ENCODE measurements at places on chromosomes 2 and 18. TPM values are rescaled to one million over a fixed set of nuclear protein-coding genes. Genes with fewer than 3 reads are reported as not detected.

- no peak overlapping the region for H3K4me3 ChIP-seq
- no peaks in the 10 kb centered on the region for H3K27me3 ChIP-seq
Observed at GRCh38 chr2:229851870-229852269, 69.9 kb downstream of the TRIP12 start.

GRCh38 chr2:178044836-178045235, 27.7 kb downstream of the PDE11A start:
- H3K4me3 ChIP-seq: no peak overlapping the region
- no peak for DNase-seq
- H3K27ac ChIP-seq: no peak overlapping the region
- peaks cover 11% of the 10 kb centered on the region for H3K27me3 ChIP-seq
- H3K4me1 ChIP-seq: no peaks in the 10 kb centered on the region
- H3K36me3 ChIP-seq: no peaks in the 10 kb centered on the region

DNA sequence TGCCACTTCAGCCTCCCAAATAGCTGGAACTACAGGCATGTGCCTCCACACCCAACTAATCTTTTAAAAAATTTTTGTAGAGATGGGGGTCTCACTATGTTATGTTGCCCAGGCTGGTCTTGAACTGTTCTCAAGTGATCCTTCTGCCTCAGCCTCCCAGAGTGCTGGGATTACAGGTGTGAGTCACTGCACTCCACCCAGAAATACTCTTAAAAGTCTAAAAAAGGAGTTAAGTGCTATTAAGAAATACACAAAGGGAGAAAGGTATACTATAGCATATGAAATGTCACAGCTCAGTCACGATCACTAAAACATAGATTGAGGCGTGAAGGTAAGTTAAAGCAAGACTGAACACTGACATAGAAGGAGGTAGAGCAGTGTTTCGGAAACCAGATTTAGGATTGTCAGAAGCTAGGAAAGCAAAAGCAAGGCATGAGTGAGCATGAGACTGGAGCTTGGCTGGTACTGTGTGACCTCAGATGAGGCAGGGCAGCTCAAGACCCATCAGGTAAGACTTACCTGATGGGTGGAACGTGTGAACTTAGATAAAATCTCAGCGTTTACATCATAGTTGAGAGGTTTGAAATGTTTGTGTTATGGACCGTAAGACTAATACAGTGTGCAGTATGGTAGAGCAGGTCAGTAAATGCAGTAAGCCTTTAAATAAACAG, 9.2 kb downstream of the CCNYL1 start:
- H3K36me3 ChIP-seq: no peaks in the 10 kb centered on the region
- H3K4me1 ChIP-seq: peaks cover 2% of the 10 kb centered on the region
- H3K4me3 ChIP-seq: no peak overlapping the region
- no peak overlapping the region for H3K27ac ChIP-seq
- DNase-seq: no peak

DNA sequence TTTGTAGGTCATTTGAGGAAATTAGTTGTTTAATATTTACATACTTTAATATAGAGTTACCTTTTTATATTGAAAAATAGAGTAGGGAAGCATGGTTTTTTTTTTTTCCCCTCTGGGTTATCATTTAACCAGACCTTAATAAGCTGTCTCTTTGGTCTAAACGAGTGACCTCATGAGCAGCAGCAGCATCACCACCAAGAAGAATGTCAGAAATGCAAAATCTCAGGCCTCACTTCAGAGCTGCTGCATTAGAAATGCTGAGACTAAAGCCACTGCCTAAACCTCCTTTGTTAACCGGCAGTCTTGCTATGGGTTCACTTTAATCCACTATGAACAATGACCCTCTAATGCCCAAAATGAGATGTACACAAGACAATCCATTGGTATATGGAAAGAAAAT, 733.7 kb upstream of the FAM98A start:
- no peak for DNase-seq
- H3K36me3 ChIP-seq: no peaks in the 10 kb centered on the region
- no peaks in the 10 kb centered on the region for H3K4me1 ChIP-seq
- H3K27me3 ChIP-seq: no peaks in the 10 kb centered on the region
- H3K27ac ChIP-seq: no peak overlapping the region

DNA sequence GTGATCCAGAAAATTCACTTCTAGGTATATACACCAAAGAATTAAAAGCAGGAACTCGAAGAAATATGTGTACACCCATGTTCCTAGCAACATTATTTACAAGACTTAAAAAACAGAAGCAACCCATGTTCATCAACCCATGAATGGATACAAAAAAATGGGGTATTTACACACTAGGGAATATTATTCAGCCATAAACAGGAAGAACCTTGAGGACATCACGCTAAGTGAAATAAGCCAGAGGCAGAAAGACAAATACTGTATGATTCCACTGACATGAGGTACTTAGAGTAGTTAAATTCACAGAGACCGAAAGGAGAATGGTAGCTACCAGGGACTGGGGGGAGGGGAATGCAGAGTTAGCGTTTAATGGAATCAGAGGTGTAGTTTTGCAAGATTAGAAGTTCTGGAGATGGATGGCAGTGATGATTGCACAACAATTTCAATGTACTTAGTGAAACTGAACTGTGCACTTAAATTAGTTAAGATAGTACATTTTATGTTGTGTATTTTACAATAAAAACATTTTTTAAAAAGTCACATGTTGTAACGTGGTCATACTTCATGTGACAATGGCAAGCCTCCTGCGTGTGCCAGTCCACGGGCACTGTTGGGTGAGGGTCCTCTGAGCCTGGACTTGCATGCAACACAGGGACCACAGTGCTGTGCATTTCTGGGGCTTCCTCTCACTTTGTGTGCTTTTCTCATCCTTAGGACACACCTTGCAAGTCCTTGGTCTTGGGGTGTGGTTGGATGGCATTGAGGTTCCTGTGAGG, 206.1 kb upstream of the HDAC4 start:
- peaks cover 14% of the 10 kb centered on the region for H3K27me3 ChIP-seq
- no peak overlapping the region for H3K4me3 ChIP-seq
- no peak overlapping the region for H3K27ac ChIP-seq
- peaks cover 11% of the 10 kb centered on the region for H3K4me1 ChIP-seq

- H3K36me3 ChIP-seq: no peaks in the 10 kb centered on the region
- no peak overlapping the region for H3K4me3 ChIP-seq
- no peak for DNase-seq
- no peak overlapping the region for H3K27ac ChIP-seq
- peaks cover 5% of the 10 kb centered on the region for H3K27me3 ChIP-seq
Observed at GRCh38 chr2:232537079-232537478, 2.4 kb upstream of the CHRNG start.

GRCh38 chr2:164840930-164841718, 499 bp downstream of the COBLL1 start:
- peak; percentile 33 for DNase-seq
- H3K36me3 ChIP-seq: no peaks in the 10 kb centered on the region
- H3K27me3 ChIP-seq: peaks cover 52% of the 10 kb centered on the region
- H3K27ac ChIP-seq: no peak overlapping the region
- H3K4me3 ChIP-seq: peak overlapping the region; percentile 65

DNA sequence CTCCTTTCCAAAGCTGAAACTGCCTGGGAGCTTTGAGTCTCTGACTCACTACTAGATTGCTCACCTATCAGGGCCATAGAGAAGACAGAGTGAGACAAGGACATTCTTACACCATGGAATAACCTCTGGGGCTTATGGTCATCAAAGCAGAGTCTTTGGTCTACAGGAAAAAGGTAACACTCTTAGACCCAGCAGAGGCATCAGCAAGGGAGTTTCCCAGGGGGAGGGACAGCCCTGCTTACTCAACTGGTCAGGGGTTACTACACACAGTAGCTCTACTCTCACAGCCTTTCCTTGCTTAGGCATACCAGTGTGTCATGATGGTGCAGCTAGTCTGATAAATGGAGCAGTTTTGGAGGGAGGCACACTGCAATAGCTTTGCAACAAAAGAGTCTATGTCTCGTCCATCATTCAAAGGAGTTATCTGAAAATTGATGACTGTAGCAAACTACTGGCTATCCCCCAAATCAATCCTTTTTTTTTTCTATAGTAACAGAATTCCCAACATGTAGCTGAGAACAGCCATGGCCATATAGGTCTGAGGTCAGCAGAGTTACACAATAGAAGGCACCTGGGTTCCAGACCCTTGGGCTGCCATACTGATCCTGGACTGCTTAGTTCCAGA, 22.4 kb upstream of the CD28 start:
- peaks cover 5% of the 10 kb centered on the region for H3K36me3 ChIP-seq
- H3K4me3 ChIP-seq: no peak overlapping the region
- H3K27ac ChIP-seq: no peak overlapping the region
- DNase-seq: no peak
- H3K27me3 ChIP-seq: no peaks in the 10 kb centered on the region

DNA sequence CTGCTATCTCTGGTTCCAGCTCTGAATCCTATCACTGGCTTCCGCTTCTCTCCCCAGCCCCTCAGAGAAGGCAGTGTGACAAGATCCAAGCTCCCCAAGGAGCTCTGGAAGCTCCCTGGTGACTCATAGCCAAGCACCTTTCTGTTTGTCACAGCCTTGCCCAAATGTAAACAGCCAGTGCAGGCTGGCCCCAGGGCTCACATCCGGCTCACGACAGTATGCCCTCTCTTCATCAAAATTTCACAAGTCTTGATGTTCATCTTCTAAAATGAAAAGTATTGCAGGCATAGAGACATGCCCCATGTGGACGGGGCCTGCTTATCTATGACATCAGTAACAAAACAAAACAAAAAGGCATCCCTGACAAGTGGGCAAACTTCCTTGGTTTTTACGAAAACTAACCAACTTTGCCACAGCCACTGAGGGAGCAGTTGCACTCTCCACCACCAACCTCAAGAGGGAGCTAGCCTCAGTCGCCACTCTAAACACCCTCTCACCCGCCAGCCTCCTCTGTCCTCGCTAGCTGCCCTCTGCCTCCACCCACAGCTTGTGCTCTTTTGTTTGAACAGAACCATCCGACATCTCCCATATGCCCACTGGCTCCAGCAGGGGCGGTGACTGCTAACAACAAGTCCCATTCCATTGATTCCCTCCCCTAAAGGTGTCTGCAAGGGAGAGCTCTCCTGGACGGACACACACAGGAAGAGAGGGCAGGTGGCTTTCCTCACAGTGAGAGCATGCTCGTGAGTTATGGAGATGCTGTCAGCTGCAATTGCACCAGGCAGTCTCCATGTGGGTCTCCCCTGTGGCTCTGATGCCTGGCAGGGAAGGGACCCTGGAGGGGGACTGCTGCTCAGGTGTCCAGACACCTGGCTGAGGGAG, 71.0 kb upstream of the DAPL1 start:
- no peak for DNase-seq
- H3K36me3 ChIP-seq: no peaks in the 10 kb centered on the region
- H3K4me3 ChIP-seq: no peak overlapping the region
- H3K27me3 ChIP-seq: no peaks in the 10 kb centered on the region
- H3K27ac ChIP-seq: no peak overlapping the region

GRCh38 chr18:78362198-78362597, 617.4 kb upstream of the SALL3 start:
- H3K27ac ChIP-seq: no peak overlapping the region
- no peaks in the 10 kb centered on the region for H3K36me3 ChIP-seq
- no peaks in the 10 kb centered on the region for H3K27me3 ChIP-seq
- DNase-seq: no peak
- no peaks in the 10 kb centered on the region for H3K4me1 ChIP-seq
- H3K4me3 ChIP-seq: no peak overlapping the region

DNA sequence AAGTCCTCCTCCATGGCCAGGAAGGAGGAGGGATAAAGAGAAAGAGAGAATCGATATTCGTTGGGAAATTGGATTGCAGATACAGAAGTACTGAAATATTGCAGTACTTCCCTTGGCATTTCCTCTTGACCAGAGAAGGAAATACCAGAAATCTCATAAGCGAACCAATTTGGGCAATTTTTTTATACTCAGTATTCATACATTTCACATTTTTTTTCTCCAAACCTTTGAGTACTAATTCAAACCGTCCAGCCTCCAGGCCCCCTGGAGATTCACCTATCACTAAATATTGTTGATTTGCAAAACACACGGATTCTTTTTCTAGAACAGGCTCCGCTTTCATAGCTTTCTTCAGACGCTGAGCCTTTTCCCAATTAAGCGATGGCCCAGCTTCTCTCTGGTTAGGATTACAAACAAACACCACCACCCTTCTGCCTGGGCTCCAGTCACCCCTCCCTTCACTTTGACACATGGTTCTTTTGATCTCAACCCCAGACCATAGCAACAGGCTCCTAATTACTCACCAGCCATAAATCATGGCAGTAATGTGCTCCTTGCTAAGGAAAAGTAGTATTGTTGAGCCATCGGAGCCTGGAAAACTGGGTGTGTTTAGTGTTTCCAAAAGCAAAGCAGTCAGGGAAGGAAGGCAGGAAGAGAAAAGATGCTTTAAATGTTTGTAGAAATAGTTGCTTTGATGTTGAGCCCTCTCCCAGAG, 138.4 kb upstream of the CCDC68 start:
- peaks cover 2% of the 10 kb centered on the region for H3K27me3 ChIP-seq
- DNase-seq: no peak
- no peaks in the 10 kb centered on the region for H3K36me3 ChIP-seq
- no peak overlapping the region for H3K27ac ChIP-seq
- no peaks in the 10 kb centered on the region for H3K4me1 ChIP-seq

GRCh38 chr2:23385748-23386338, 864 bp downstream of the KLHL29 start:
- peaks cover 71% of the 10 kb centered on the region for H3K27me3 ChIP-seq
- H3K4me1 ChIP-seq: peaks cover 23% of the 10 kb centered on the region
- DNase-seq: no peak
- H3K4me3 ChIP-seq: peak overlapping the region; percentile 80

GRCh38 chr2:73092146-73092783, 20.5 kb downstream of the RAB11FIP5 start:
- no peak overlapping the region for H3K27ac ChIP-seq
- H3K36me3 ChIP-seq: no peaks in the 10 kb centered on the region
- DNase-seq: no peak

DNA sequence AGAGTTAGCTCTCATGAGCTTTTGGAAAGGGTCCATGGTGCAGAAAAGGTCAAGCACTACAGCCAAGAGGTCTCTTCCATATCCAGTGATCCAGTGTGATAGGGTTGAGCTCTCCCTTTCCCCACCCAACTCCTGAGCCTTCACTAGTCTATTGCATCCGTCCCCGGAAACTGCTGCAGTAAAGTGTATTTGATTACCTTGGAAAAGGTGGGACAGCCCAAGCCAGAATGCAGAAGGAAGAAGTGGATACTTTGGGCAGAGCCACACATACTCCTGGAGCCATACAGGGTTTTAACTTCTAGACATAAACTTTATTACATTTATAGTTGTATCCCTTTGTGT, 3.6 kb downstream of the PNKD start:
- H3K4me3 ChIP-seq: no peak overlapping the region
- peaks cover 32% of the 10 kb centered on the region for H3K4me1 ChIP-seq

GRCh38 chr2:83990636-83991035, 468.4 kb downstream of the SUCLG1 start:
- DNase-seq: no peak
- no peaks in the 10 kb centered on the region for H3K27me3 ChIP-seq
- no peak overlapping the region for H3K27ac ChIP-seq
- no peaks in the 10 kb centered on the region for H3K36me3 ChIP-seq

- H3K27me3 ChIP-seq: no peaks in the 10 kb centered on the region
- H3K4me3 ChIP-seq: no peak overlapping the region
- no peaks in the 10 kb centered on the region for H3K36me3 ChIP-seq
- H3K27ac ChIP-seq: no peak overlapping the region
- no peaks in the 10 kb centered on the region for H3K4me1 ChIP-seq
Observed at GRCh38 chr2:2871480-2872308, 505.9 kb downstream of the EIPR1 start.

POMC gene
- total RNA-seq: 4.1 TPM

MC5R gene
- not detected for total RNA-seq

LDLRAD4 gene
- total RNA-seq: 23.8 TPM

GPAT2 gene
- total RNA-seq: 3.3 TPM

SCN2A gene
- total RNA-seq: not detected

FASTKD2 gene
- total RNA-seq: 19.3 TPM

ZNF521 gene
- total RNA-seq: not detected

CAB39 gene
- total RNA-seq: 154 TPM

PLGLB2 gene
- total RNA-seq: 2.7 TPM

NDC80 gene
- 92.3 TPM for total RNA-seq
